ENCODE measurements at places on chromosomes 11 and 22.

- no peak for DNase-seq
Measured at GRCh38 chr22:17633998-17634323, 4.6 kb upstream of the BCL2L13 start.

GRCh38 chr11:118921929-118922744 lies 3.6 kb downstream of the BCL9L start:
- peak; percentile 47 for DNase-seq

DNA sequence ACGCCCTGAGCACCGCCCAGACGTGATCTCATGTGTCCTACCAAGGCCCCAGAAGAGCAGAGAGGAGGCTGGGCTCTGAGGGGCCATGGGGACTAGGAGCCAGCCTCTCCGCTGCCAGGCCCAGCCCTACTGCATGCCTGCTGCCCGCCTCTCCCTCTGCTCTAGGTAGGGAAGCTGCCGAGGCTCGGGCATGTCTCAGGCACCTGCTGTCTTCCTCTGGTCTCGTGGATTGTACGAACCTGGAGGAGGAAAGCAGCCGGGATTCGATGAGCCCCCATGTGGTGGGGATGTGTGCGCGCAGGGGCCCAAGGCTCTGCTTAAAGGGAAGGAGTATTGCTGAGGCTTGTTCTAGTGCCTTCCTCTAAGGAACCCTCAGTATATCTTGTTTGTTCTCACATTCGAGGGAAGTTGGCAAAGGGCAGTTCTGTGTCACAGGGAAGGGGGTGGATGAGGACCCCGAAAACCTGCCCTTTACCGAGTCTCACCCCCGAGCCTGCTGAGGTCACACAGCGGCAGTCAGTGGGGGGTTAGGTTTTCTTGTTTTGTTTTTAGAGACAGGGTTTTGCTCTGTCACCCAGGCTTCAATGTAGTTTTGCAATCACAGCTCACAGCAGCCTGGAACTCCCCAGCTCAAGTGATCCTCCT lies 21.2 kb downstream of the DAGLA start:
- no peak for DNase-seq

GRCh38 chr11:77407613-77408012 lies 66.3 kb downstream of the PAK1 start:
- DNase-seq, result peak; percentile 13

DNA sequence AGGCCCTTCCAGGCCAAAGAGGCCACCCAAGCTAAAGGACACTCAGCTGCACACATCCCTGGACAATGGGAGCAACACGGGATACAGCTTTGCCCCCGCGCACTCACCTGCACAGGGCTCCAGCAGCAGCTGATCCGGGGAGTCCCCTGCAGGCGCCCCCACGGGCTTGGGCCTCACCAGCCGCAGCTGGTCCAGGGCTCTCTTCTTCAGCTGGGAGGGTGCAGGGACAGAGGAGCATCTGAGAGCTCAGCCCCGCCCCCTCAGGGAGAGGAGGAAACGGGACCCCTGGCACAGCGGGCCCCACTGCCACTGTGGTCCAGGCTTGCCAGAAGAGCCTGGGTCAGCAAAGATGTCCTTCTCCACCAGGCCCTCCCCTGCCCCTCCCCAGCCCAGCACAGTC lies 7.8 kb upstream of the MFNG start:
- DNase-seq, result no peak

DNA sequence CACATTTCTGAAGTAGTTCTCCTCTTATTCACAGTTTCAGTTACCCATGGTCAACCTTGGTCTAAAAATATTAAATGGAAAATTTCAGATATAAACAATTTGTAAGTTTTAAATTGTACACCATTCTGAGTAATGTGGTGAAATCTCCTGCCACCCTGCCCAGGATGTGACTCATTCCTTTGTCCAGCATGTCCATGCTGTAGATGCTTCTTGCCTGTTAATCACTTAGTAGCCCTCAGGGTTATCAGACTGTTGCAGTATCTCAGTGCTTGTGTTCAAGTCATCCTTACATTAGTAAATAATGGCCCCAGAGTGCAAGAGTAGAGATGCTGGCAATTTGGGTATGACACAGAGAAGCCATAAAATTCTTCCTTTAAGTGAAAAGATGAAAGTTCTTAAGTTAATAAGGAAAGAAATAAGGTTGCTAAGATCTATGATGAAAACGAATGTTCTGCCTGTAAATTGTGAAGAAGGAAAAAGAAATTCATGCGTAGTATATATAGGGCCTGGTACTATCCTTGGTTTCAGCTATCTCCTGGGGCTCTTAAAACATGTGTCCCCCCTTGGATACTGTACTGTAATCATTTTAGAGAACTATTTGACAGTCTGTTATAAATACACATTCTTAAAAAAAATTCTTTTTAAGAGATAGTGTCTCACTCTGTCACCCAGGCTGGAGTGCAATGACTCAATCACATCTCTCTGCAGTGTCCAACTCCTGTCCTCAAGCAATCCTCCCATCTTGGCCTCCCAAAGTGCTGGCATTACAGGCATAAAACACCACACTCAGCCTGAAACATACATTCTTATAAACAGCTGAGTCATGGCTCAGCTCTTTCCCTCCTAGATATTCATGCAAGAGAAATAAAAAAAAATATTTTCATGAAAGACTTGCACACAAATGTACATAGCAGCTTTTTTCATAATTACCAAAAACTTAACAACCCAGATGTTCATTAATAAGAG lies 31.3 kb downstream of the MTNR1B start:
- DNase-seq, result no peak

DNA sequence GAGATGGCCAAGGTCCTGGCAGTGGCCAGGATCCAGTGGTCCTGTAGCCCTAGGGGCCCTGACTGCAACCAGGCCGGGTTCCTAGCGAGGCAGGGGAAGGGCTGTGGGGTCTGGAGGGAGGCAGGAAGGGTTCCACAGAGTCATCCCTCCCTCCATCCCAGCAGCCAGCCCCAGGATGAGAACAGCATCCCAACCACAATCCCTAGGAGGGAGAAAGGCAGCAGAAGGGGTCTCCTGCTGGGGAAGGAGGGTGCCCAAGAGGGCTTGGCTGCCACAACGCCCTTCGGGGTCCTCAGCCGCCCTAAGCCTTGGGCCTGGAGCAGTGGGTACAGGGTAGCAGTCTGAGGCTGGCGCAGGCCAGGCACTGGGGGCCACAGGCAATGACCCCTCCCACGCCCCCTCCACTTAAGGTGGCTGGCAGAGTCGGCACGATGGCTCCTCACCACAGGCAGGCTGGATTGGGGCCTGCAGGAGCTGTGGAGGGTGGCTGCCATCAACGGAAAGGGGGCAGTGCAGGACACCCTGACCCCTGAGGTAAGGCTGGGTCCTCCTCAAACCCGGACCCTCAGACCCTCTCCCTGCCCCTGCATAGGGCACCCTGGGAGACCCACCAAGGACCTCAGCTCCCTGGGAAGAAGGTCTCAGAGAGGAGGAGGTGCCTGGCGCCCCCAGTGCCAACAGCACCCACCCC lies 7.2 kb downstream of the SLC22A12 start:
- no peak for DNase-seq

- DNase-seq, result no peak
Measured at GRCh38 chr22:20128902-20129746, 2.5 kb upstream of the ZDHHC8 start.

GRCh38 chr11:76947190-76947589 lies 86.5 kb downstream of the ACER3 start:
- DNase-seq, result no peak

GRCh38 chr22:29328566-29329500 lies 13.3 kb upstream of the RASL10A start:
- DNase-seq, result no peak

DNA sequence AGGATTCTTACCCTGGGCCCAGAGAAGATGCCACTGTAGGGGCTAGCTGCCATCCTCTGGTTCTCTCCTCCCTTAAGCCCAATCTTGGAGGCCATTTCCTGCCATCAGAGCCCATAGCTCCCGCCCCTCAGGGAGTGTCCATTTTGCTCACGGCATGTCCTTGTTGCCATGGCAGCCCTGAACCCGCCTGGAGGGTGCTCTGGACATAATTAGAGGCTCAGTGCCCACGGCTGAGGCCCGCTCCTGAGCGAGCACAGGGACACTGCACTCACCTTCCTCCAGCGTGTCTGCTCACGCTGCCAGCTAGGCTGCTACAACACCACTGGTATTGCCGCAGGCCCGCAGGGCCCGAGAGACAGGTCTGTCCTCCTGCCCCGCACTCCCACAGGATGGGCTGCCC lies 11.1 kb upstream of the SUSD2 start:
- DNase-seq, result no peak

DNA sequence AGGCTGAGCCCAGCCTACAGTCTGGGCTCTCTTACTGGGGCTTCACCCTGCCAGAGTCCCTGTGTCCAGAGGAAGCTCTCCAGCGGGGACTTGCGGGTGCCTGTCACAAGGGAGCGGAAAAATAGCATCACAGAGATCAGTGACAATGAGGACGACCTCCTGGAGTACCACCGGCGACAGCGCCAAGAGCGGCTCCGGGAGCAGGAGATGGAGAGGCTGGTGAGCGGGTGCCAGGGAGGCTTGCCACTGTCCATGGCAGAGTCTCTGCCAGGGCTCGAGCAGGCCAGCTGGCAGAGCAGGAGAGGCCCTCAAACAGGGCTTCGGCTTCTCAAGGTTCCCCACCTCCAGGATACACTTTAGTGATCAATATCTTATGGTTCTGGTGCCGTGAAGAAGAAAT lies 21.0 kb downstream of the PHLDB1 start:
- no peak for DNase-seq

- DNase-seq, result no peak
Measured at GRCh38 chr11:131977231-131977630, 606.8 kb downstream of the NTM start.

DNA sequence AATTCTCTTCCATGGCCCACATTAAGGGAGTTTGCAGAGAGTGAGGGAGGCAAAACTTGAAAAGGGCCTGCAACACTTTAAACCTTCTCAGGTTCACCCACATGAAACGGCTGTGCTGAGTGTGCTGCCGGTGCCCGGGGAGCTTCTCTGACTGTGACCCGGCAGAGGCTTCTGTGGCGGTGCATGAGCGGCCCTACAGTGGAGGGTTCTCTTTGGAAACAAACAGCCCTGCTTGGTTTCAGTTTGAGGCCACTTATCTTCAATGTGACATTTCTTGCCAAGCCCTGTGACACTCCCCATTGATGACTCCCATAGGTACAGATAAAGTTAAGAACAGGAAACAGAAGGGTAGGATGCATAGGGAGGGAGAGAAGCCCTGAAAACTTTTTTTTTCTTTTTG lies 31.8 kb downstream of the FAM118A start:
- no peak for DNase-seq

- DNase-seq, result no peak
Measured at GRCh38 chr11:125401235-125401634, 94.8 kb downstream of the FEZ1 start.

- DNase-seq, result peak; percentile 6
Measured at GRCh38 chr11:41897991-41898390, 438.5 kb upstream of the LRRC4C start.

DNA sequence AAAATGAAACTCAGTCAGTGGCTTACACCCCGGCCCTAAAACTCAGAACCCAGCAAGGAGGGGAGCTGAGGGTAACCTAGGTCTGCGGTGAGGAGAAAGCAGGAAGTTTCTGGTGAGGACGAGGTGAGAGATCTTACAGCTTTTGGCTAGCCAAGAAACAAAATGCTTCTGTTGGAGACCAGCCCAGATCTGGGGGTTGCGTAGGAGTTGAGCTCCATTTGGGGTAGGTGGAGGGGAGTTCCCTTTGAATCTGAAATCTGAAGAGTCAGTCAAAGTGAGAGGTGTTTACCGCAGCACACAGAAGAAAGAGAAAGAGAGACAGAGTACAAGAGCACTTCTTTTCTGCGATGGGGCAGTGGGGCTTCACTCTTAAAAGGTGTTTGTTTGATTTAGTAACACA lies 29.6 kb downstream of the EHF start:
- no peak for DNase-seq

DNA sequence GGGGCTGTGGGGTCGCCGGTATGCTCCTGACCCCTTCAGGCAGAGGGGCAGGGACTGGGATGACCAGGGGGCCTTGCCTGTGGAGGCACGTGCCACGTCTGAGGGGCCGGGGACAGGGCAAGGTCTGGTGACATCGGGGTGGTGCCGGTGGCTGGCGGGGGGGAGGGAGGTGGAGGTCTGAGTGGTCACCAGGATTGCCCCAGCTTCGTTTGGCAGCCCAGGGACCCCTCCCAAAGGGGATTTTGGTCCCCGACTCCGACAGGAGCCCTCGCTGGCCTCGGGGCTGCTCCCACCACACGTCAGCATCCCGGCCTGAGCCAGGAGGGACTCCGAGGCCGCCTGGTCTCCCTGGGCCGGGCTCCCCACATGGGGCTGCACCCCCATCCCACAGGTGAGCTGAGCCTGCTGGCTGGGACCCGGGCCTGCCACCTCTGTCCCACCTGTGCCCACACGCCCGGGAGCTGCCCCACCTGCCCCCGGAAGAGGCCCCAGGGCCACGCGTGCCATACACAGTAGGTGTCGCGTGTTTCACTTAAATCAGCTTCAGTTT lies 1.1 kb upstream of the MUC6 start:
- no peak for DNase-seq

- no peak for DNase-seq
Measured at GRCh38 chr11:115466122-115466521, 38.1 kb downstream of the CADM1 start.

GRCh38 chr22:45310331-45310976 lies 720 bp downstream of the FAM118A start:
- peak; percentile 44 for DNase-seq

DNA sequence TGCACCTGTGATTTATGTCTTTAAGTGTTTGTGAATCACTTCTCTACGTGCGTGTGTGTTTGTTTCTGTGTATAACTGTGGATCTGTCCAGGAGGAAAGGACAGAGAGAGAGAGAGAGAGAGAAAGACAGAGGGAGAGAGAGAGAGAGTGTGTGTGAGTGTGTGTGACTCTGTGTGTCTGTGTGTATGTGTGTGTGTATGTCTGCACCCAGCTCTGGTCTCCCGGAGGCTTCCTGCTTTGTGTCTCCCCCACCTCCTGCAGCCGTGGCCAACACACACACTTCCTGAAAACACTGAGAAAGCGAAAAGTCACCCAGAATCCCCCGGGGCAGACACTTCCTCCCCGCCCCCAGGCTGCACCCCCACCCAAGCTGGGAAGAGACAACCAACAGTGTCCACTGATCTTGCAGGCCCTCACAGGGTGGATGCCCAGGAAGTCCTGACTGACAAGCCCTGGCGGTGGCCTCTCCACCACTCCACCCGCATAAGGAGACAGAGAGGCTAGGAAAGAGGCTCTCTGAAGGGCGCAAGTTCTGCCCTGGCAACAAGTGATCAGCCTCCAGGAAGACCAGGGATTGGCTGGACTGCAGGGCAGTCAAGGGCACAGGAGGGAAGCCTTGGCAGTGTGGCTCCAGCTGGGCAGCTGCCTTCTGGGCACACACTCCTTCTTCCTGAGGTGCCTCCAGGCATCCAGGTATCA lies 30.0 kb downstream of the ARAP1 start:
- peak; percentile 93 for DNase-seq

GRCh38 chr11:134367781-134368180 lies 36.0 kb downstream of the GLB1L2 start:
- no peak for DNase-seq
